RCC 7860 (cell line): ENCODE measurements at places on chromosomes 2 and 18.

- DNase-seq, result no peak
These were observed 104.6 kb downstream of the SS18 start for GRCh38 chr18:25985707-25986394.

GRCh38 chr2:205748639-205749038 lies 66.3 kb downstream of the NRP2 start:
- DNase-seq, result peak; percentile 81

GRCh38 chr2:200087451-200087850 lies 132.1 kb downstream of the MAIP1 start:
- DNase-seq, result no peak

DNA sequence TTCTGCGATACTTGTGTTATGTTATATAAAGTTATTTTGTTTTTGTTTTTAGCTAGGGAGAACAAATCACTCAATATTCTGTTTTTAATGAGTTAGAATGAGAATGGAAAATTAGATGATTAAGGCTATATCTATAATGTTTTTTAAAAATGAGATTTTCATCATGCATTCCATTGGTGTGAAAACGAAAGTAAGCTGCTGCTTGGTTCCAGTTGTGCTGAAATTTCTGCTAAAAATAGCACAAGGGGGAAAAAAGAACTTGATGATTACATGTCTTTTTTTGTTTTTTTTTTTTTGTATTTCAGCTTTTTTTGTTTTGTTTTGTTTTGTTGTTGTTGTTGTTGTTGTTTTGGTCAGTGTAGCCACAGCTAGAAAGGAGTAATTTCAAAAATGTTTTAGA lies 242.6 kb upstream of the KCNJ3 start:
- no peak for DNase-seq

DNA sequence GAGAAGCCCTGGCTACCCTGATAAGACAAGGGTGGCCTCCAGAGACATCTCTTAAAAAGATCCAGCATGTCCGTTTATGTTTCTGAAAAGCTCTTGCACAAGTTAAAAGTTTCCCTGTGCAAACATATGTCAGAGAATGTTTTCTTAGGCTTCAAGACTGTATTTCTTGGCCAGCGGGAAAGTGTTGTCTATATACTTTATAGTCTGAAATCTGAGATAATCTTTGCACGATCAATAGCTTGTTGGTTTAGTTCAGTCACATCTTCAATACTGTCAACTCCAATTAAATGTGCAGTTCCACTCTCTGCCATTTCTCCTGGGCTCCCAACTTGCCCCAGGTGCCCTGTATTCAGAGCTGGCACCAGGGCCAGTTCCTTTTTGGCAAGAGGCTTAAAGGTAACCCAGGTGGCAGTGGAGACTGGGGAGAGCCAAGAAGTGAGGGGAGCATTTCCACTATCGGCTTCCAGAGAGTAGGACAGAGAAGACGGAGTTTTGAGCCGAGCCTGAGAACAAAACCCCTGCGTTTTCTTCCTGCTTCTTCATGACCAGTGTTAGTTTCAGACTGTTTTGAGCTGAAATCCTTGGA lies 64.4 kb downstream of the ACOXL start:
- DNase-seq, result no peak
